ENCODE measurements at places on chromosomes 16 and 17. TPM values are rescaled to one million over a fixed set of nuclear protein-coding genes. Genes with fewer than 3 reads are reported as not detected.

Gene JPH3
- 30.3 TPM for total RNA-seq

Gene TP53TG3C
- total RNA-seq, result not detected

Gene MYH11
- total RNA-seq, result 0.88 TPM

Gene RBFOX1
- total RNA-seq, result 2.0 TPM

Gene CEP112
- total RNA-seq, result 5.4 TPM

Gene AANAT
- total RNA-seq, result 0.55 TPM

Gene PSMD12
- total RNA-seq, result 90.5 TPM

Gene EPN3
- 2.2 TPM for total RNA-seq

Gene LCAT
- total RNA-seq, result 17.7 TPM

Gene EPX
- total RNA-seq, result not detected

Gene NAE1
- 144 TPM for total RNA-seq
